ENCODE measurements at places on chromosomes 4 and X.

DNA sequence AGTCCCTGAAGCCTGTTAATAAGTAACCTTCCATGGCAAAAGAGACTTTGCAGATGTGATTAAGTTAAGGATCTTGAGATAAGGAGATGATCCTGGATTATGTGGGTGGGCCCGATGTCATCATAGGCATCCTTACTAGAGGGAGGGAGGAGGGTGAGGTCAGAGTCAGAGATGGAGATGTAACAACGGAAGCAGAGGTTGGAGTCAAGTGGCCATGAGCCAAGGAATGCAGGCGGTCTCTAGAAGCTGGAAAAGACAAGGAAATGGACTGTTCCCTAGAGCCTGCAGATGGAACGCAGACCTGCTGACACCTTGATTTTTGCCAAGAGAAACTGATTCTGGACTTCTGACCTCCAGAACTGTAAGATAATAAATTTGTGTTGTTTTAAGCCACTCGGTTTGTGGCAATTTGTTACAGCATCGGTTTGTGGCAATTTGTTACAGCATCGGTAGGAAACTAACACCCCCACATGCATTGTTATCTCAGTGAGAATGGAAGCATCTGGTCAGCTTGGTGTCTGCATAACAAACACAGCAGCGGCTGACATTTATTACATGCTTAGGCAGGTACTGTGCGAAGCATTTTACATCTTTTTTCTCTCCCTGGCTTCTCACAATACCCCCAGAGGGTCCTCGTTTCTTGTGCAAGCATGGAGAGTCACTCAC, 55.6 kb downstream of the CLDN34 start:
- DNase-seq: no peak

DNA sequence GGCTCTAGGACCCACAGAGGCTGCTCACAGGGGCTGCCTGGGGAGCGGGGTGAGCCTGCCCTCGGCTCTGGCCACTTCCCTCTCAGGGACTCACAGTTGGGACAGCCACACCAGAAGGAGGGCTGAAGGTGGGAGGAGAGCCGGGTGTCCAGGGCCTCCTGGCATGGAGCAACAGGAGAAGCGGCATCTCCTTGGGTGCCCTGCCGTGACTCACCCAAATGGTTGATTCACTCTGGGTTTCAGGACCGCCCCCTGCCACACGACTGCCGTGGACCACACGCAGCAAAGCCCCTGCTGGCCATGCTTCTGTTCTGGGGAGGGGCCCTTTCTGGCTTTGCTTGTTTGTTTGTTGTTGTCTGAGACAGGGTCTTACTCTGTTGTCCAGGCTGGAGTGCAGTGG, 86.0 kb upstream of the AFAP1 start:
- DNase-seq: no peak

- DNase-seq: no peak
Observed at GRCh38 chr4:6546681-6547447, 28.1 kb upstream of the MAN2B2 start.

DNA sequence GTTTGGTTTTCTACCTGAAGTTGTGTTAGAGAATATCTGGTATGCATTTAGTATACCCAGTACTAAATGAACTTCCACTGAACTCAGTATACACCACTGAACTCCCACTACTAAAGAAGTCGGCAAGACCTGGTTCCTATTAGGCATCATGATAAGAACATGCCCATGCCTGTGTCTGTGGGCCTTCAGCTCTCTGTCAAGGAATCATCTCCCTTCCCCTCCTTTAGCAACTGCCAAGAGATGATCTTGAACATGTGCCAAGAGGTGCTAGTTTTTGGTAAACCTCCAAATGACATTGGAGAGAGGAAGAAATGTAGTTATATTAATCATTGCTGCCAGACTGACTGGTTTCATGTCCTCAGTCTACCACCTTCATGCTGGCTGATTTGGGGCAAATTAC, 113.2 kb downstream of the ATP10D start:
- DNase-seq: no peak

GRCh38 chr4:11710453-11711093, 281.9 kb upstream of the HS3ST1 start:
- DNase-seq: no peak

GRCh38 chrX:7925867-7926472, 1.2 kb downstream of the PNPLA4 start:
- DNase-seq: no peak

GRCh38 chr4:145480257-145480656, 1.4 kb upstream of the SMAD1 start:
- DNase-seq: no peak

- no peak for DNase-seq
Observed at GRCh38 chr4:184322328-184323025, 104.8 kb upstream of the ENPP6 start.

DNA sequence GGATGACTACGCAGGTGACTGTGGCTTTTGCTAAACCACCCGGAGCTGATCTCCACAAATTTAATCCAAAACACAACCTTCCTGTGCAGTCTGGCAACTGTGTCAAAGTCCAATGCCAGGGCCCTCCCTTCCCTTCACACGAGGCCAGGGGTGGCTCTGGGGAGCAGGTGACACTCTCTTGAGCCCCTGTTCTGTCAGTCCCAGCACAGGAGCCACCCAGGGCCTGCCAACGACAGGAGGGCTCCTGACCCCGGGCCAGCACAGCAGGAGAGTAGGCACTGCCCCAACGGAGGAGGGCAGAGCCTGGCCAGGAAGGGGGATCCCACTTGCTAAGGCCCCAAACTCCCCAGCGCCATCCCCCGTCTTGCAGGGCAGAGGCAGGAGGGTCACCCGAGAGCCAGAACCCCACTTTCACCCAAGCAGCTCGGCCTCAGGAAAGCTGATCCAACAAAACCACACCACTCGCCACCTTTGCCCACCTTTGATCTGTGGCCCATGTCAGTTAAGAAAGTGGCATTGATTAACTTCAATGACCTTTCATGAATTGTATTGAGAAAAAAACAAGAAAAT, 44.7 kb downstream of the FAM53A start:
- no peak for DNase-seq

DNA sequence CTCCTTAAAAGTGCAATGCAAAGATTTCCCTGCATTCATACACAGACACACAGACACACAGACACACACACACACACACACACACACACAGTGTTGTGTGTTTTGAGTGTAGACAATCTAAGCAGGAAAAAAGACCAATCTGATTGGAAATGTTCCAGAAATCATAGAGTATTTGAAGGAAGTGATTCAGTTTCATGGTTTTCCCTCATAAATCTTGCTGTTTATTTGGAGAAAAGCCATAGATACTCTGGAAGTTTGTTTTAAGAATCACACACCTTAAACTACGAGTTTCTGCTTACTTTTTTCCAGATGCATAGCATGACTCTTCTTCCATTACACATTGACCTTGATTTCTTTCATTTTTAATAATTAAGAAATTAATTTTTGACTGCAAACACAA, 298.5 kb upstream of the BMP3 start:
- no peak for DNase-seq

GRCh38 chrX:69238887-69239231, 73.6 kb upstream of the PJA1 start:
- DNase-seq: no peak

DNA sequence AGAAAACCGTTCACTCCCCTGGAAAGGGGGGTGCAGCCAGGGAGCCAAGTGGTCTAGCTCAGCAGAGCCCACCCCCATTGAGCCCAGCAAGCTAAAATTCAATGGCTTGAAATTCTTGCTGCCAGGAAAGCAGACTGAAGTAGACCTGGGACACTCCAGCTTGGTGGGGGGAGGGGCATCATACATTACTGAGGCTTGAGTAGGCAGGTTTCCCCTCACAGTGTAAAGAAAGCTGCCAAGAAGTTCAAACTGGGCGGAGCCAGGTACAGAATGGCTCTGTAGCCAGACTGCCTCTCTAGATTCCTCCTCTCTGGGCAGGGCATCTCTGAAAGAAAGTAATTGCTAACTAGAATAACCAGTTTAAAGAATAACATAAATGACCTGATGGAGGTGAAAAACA, 372.3 kb upstream of the F9 start:
- no peak for DNase-seq

GRCh38 chr4:906339-907102, 25.6 kb downstream of the GAK start:
- no peak for DNase-seq

GRCh38 chrX:86002076-86002896, 45.1 kb downstream of the CHM start:
- no peak for DNase-seq

GRCh38 chr4:118684873-118685811, at the start of gene METTL14:
METTL14 (plus strand) TSS chr4:118685392; CDS start chr4:118685535, 143 bp downstream.
- DNase-seq: peak; percentile 94

DNA sequence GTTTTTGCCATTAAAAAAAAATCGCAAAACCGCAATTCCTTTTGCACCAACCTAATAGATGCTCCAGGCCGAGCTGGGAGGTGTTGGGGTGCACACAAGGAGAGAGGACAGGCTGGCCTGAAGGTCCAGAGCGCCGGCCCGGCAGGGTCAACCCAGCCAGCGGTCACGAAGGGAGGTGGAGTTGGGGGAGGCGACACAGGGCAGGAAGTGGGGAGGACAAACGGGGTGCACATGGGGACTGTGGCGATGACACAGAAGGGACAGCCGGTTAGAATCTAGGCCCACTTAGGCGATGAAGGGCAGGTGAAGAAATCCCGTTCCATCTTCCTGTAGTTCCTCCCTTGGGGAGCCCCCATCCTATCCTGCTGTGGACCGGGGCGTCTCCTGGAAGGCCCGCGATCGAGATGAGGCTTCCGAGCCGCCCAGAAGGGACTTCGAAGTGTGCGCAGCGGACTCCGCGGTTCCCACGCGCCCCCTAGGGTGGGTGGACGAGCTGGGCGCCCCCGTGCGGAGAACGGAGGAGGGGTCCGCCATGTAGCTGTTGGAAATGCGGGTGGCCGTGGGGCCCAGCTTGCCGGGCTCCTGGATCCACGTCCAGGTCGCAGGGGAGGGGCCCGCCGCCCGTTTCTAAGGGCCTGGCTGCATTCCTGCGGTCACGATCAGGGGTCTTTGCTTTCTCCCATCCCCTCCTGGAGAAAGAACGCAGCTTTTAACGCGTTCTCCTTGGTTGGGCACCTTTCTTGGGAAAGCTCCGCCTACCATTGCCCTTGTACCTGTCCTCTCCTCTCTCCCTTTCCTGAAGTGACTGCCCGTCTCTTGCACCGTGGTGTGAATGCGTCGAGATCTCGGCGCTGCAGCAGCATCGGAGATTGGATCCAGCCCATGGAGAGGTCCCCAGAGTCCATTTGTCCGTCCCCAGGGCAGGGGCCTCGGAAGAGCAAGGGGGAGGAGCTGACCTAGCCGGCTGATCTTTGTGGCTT, 17.0 kb upstream of the HPF1 start:
- no peak for DNase-seq

GRCh38 chrX:53682885-53683555, 3.5 kb downstream of the HUWE1 start:
- no peak for DNase-seq

DNA sequence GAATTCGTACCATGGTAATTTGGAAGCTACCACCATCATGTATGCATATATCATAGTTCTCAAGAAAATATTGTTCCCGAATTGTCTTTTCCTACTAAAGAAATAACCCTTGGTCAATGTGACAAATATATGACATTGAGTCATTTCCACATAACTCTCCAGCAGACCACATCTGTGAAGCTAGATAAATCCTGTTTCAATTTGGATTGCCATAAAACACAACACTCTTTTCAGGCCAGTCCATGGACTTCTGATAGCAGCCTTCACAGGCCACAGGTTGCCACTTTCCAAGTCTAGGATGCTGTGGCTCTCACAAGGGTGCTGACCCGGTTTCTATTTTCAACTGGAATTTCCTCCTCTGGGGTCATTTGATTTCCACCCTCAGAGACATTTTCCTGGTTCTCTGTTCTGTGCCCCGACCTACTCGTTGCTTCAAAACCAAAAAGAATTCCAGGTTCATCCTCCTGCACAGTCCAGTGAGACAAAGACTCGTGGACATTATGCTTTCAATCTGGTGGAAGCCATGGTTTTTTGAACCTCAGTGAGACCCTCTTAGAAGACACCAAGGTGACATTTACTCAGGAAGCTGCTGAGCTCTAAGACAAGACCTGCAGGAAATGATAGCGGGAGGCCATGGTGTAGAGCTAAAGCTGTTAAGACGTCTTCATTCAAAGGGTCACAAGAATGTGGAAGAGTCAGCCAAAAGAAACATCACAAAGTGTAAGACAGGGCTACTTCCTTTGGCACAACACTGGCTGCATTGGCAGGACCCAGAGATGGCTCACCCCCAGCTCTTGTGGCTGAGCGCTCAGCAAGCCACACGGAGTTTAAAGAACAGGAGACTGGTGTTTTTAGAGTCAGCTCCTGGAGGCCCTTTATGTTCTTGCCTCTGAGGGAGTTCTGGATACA, 119.8 kb downstream of the AMELX start:
- no peak for DNase-seq

DNA sequence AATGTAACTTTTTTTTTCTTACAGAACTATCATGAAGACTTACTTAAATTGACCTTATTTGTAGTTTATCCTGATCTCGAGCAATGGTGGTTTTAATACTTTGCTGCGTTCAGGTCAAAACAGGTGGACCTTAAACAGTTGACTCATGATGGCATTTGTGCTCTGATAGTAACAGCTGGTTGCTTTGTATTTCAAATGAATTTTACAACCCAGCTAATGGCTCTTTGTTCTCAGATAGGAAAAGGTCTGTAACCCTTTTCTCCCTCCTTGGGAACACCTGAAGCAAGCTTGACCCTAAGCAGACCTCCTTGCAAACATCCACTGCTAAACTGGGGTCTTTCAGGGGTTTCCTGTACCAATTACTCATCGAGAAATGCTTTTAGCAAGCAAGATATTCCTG, 79.2 kb downstream of the F11 start:
- no peak for DNase-seq

GRCh38 chr4:25120146-25120940, 39.9 kb downstream of the SEPSECS start:
- DNase-seq: no peak

- DNase-seq: no peak
Observed at GRCh38 chrX:109537324-109537665, 651 bp downstream of the NXT2 start.

DNA sequence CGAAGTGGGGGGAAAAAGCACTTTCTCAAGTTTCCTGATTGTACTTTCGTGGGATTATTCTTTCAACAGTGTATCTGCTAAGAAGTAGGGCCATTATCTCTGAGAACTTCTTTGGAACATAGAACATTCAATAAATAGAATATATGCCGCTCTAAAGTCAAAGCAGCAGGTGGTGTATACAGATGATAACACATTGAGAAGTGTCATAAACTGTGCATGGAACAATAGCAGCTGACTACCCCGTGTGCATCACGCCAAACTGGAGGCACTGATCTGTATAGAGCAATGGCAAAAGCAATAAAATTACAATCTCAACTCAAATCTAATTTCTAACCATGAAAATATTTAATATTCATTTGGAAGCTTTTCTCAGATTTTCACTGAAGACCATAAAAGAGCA, 175.3 kb downstream of the DCTD start:
- DNase-seq: no peak

GRCh38 chr4:152382057-152382785, 153.7 kb downstream of the FBXW7 start:
- no peak for DNase-seq

DNA sequence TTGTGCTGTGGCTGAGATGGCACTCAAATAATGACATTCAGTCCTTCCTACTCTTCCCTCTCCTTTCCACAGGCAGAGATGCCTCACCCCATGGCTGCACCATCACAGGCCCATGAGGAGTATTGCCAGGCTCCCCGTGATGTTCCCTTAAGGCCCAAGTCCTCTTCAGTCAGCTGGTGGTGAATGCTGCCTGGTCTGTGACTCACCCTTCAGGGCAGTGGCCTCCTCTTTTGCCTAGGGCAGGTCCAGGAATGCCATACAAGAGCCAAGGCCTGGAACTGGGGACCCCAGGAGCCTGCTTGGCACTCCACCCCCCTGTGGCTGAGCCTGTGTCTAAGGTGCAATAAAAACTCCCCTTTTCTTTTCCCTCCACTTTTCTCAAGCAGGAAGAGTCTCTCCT, 144.2 kb upstream of the GEMIN8 start:
- no peak for DNase-seq
